NB4 (cell line): ENCODE measurements at places on chromosomes 7 and 10.

DNA sequence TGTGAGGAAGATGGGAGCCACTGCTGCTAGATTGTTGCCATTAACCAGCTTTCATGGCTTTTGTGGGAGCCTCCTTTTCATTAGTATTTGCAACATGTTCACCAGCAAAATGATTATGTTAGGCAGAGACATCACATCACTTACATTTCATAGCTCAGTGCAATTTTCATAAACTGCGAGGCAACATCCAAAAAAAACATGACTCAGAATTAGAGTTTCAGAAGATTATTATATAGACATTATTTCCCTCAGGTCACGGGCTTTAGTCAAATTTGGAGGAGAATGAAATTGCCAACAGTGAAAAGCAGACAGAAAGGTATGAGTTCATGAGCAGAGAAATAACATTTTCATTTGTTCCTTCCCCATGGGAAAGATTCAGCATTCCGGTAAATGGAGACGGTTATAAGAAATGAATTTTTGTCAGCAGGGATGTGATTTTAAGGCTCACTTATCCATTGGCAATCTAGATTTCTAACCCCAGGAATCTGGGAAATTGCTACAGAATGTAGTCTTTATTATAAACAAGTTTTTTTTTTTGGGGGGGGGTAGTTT, 573.2 kb downstream of the AUTS2 start:
- DNase-seq = no peak

- no peak for DNase-seq
These were observed 45.2 kb upstream of the NPFFR1 start for GRCh38 chr10:70328967-70329366.

- DNase-seq = peak; percentile 86
These were observed 218.1 kb downstream of the WDR11 start for GRCh38 chr10:121069061-121069850.

GRCh38 chr7:6268023-6268900, 4.2 kb downstream of the CYTH3 start:
- DNase-seq = no peak

GRCh38 chr7:78765943-78766729, 687.3 kb downstream of the MAGI2 start:
- DNase-seq = no peak

DNA sequence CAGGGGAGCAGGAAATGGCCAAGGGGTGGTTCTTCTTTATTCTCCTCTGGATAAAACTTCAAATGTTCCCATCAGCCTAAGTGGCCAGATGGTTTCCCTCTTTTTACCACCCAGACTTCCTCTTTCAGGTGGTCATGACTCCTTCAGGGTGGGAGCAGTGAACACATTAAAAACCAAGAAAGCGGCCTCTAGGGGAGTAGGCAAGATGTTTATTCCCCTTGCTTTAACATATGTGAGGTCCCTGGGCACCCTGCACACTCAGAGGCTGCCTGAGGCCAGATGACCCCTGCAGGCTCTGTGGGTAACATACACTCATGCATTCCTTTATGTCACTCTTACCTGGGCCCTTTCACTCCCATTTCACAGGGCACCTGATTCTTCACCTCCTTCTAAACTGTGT, 357.4 kb downstream of the ABCA13 start:
- DNase-seq = peak; percentile 57

GRCh38 chr7:41825927-41826480, 123.1 kb upstream of the INHBA start:
- DNase-seq = no peak

DNA sequence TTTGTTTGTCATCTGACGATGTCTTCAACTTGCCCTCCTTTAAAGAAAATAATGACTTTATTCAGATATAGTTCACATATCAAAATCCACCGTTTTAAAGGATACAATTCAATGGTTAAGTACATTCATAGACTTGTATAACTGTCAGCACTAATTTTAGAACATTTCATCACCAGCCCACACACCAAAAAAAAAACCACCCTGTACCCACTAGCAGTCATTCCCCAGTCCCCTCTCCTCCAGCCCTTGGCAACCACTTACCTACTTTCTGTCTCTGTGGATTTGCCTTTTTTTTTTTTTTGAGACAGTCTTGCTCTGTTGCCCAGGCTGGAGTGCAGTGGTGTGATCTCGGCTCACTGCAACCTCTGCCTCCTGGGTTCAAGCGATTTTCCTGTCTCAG, 5.3 kb upstream of the HILPDA start:
- DNase-seq = peak; percentile 82

DNA sequence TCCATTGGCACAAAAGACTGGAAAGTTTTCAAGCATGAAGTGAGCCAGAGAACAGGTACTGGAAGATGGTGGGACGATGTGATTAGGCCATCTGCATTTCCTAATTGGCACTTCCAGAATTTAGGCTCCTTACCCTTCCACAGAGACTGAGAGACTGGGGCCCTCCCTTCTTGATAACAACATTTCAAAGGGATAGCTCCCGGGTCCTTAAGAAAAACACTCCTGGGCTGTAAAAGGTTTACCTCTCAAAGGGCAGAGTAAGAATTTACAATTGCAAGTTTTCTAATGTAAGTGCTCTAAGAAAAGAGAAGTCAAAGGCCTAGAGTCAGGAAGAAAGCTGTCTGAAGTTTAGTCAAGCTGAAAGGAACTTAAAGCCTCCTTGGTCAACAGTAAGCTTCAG, 559.5 kb upstream of the C7orf33 start:
- no peak for DNase-seq

- DNase-seq = no peak
These were observed 105.6 kb downstream of the GPAM start for GRCh38 chr10:112078003-112078402.

- peak; percentile 68 for DNase-seq
These were observed at the start of gene CACNA2D1 for GRCh38 chr7:82443547-82444219. CACNA2D1 (minus strand) TSS chr7:82443777.

GRCh38 chr7:95628831-95629439, 32.6 kb upstream of the PDK4 start:
- DNase-seq = no peak

GRCh38 chr10:122531939-122532338, 28.6 kb upstream of the DMBT1 start:
- no peak for DNase-seq

GRCh38 chr10:107889105-107889504, 724.6 kb upstream of the SORCS1 start:
- no peak for DNase-seq

GRCh38 chr10:17007418-17007770, 122.2 kb downstream of the CUBN start:
- no peak for DNase-seq

- DNase-seq = no peak
These were observed 387.2 kb upstream of the PODXL start for GRCh38 chr7:131943646-131944045.

DNA sequence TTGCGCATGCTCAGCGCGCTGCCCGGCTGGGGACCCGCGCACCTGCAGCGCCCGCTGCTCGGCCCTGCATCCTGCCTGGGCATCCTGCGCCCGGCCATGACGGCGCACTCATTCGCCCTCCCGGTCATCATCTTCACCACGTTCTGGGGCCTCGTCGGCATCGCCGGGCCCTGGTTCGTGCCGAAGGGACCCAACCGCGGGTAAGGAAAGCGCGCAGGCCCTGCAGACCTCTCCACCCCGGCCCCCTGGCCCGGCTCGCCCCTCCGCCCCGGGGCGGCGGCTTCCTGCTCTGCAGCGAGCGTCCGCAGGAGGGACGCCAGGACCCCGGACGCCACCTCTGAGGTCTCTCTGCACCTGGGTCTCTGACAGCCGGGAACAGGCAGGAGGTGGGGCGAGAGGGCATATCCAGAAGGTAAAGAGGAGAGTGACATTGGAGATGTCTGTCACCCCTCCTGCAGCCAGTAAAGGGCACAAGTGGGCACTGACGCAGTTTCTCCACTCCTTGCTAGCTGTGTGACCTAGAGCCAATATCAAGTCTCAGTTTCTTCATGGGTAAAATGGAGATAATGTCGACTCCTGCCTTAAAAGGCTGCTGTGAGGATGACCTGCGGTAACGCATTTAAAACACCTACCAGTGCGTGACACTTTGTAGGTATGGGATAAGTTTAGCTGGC, 338 bp downstream of the ATP6V0E2 start:
- no peak for DNase-seq

DNA sequence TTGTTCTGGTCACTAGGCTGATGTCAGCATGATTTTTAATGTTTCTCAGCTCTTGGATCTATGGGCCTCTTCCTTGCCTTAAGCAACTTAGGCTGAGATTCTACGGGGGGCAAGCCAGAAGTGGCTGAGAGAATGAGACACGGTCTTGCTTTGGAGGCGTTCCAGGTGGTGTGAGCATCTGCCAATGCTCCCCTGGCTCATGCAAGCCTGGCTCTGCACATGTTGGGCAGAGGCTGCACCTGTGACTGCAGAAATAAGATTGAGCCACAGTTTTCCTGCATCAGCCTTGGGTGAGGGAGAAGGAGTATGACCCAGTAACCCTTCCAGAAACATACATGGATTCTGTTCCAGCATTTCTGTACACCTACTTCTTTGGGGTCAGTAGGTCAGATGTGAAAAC, 41.9 kb downstream of the C10orf120 start:
- DNase-seq = no peak

GRCh38 chr10:114487815-114488536, 83.7 kb upstream of the AFAP1L2 start:
- no peak for DNase-seq

- no peak for DNase-seq
These were observed 71.6 kb upstream of the LAMB4 start for GRCh38 chr7:108201766-108202165.

DNA sequence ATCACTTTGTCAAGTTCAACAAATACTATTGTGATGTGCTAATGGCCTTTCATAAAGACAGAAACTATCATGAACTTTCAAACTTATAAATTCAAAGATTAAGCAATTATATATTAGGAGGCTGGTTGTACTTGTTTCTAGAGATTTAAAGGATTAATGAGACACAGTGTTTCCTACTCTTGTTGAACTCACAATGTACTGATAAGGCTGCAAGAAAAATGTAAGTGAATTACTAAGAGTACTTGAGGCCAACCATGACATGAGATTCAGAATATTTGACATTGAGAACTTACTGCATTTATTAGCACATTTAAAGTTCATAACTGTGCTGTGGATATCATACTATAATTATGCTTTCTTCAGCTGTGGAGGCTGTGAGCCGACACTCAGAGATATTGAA, 1210.5 kb upstream of the SORCS1 start:
- DNase-seq = no peak

DNA sequence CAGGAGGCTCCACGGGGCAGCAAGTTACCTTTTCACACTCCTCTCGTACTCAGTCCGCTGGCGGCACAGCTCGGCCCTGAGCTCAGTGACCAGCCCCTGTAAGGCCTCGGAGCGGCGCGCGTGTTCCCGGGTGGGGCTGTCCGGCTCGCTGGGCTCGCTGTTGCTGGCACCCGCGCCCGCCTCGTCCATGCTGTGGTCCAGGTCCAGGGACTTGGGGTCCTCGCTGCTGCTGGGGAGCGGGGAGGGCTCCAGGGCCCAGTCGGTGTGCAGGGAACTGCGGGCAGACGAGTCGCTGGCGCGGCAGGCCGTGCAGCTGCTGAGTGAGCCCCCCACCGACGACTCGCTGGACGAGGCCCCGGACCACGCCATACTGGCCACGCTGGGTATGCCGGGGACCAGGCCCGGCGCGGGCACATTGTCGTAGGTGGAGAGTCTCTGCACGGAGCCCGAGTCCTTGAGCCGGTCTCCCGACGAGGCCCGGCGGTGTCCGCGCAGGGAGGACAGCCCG, 143.8 kb downstream of the MAPK8 start:
- no peak for DNase-seq

GRCh38 chr7:80362010-80362618, 149.8 kb downstream of the GNAT3 start:
- DNase-seq = no peak

DNA sequence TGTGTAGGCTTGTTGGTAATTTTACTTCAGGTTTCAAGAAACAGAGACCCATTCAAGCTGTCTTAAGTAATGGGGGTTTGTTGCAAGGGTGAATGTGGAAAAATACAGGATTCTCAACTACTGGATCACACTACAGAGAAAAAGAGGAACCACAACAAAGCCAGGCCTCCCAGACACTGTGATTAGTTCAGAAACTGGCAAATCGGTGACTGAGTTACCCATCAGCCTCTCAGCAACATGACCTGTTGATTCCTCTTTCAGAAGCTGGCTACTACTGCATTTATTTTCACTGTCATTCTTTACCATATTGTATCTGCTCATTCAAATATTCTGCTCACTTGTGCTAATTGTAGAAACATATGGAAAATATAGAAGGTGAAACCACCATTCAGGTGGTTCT, 16.0 kb downstream of the CCDC71L start:
- peak; percentile 70 for DNase-seq

DNA sequence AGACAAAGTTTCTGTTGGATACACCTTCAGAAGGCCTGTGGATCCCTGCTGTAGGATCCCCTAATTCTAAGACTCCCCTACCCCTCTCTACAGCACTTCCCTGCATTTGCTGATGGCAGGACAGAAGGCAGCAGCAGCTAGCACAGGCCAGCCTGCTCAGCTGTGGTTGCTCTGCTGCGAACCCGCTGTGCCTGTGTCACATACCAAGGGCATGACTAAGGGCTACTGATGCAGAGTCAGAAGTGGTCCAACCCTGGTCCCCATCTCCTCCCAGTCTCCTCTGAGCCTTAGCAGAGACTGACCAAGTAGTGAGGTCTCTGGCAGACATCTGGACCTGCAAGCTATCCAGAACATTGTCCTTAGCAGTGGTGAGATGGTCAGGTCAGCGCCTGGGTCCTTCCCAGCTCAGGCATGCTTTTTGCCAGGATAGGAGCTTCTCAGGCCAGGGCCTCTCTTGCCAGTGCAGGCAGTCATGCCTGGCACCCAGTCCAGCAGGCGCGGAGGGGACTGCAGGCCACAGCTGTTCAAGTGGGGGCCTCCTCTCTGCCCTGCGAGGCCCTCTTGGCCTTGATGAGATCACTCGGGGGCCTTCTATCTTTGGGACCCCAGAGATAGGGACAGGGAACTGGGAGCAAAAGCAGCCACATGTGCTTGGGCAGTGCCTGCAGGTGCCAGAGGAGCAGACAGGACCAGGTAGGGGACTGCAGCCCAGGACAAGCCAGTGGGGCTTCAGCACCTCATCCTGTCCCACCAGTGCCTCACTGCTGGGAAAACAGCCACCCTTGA, 146.4 kb downstream of the ZNF248 start:
- DNase-seq = no peak

DNA sequence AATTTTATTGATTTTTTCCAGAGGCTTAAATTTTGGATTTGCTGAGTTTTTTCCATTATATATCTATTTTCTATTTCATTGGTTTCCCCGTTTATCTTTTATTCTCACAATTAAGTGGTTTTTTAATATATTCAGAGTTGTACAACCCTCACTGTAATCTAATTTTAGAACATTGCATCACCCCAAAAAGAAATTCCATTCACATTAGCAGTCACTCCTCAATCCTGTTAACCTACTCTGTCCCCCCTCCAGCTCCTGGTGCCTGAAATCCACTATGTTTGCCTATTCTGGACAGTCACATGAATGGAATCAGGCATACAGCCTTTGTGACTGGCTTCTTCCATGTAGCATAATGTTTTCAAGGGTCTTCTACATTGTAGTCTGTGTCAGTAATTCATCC, 55.8 kb upstream of the ITGA8 start:
- no peak for DNase-seq

GRCh38 chr10:123562387-123562786, 103.8 kb upstream of the GPR26 start:
- DNase-seq = no peak
